ENCODE measurements at places on chromosomes 4 and X. TPM values are rescaled to one million over a fixed set of nuclear protein-coding genes. Genes with fewer than 3 reads are reported as not detected.

- peak overlapping the region; percentile 64 for H3K27ac ChIP-seq
- no peak for DNase-seq
- H3K36me3 ChIP-seq: no peaks in the 10 kb centered on the region
- no peaks in the 10 kb centered on the region for H3K27me3 ChIP-seq
These were observed 20.2 kb upstream of the CCKAR start for GRCh38 chr4:26510334-26510964.

DNA sequence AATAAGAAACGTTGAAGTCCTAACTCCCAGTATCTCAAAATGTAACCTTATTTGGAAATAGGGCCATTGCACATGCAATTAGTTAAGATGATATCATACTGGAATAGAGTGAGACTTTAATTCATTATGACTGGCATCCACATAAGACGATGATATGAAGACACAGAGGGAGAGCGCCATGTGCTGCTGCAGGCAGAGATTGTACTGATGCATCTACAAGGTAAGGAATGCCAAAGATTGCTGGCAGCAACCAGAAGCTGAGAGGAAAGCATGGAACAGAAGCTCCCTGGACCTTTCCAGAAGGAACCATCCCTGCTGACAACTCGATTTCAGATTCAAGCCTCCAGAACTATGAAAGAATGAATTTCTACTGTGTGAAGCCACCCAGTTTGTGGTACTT, 697.0 kb upstream of the INTU start:
- no peaks in the 10 kb centered on the region for H3K27me3 ChIP-seq
- H3K4me3 ChIP-seq: no peak overlapping the region
- H3K36me3 ChIP-seq: no peaks in the 10 kb centered on the region
- no peak overlapping the region for H3K27ac ChIP-seq
- DNase-seq: no peak

GRCh38 chrX:39950018-39950688, 147.6 kb downstream of the BCOR start:
- H3K4me3 ChIP-seq: no peak overlapping the region
- no peaks in the 10 kb centered on the region for H3K4me1 ChIP-seq
- DNase-seq: no peak
- H3K27me3 ChIP-seq: no peaks in the 10 kb centered on the region
- H3K27ac ChIP-seq: no peak overlapping the region
- no peaks in the 10 kb centered on the region for H3K36me3 ChIP-seq

Gene AKAP14
- total RNA-seq: not detected

- H3K36me3 ChIP-seq: no peaks in the 10 kb centered on the region
- no peak overlapping the region for H3K27ac ChIP-seq
- no peaks in the 10 kb centered on the region for H3K27me3 ChIP-seq
- no peak overlapping the region for H3K4me3 ChIP-seq
- DNase-seq: no peak
These were observed 85.7 kb upstream of the EXOC1L start for GRCh38 chr4:55733932-55734331.

Gene IL15
- 16.1 TPM for total RNA-seq

Gene ENAM
- total RNA-seq: not detected

DNA sequence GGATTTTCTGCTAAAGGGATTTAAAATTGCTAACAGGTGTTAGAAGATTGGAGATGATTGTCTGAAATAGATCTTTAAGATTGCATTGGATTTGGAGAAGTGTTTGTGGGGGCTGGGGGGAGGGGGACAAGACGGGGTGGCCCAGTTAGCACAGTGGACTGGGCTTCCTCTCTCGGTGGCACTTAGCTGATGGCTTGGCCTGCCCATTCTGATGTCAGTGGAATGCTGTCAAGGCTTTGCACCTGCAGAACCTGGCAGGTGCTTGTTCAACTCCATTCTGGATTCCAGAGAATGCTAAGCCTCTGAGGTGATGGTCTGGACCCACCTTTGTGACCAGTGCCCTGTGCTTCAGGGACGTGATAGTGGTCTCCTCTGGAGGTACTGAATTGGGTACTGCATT, 43.7 kb downstream of the ADD1 start:
- H3K36me3 ChIP-seq: peaks cover 30% of the 10 kb centered on the region
- no peak overlapping the region for H3K4me3 ChIP-seq
- no peak for DNase-seq
- H3K27ac ChIP-seq: no peak overlapping the region
- H3K27me3 ChIP-seq: no peaks in the 10 kb centered on the region
- no peaks in the 10 kb centered on the region for H3K4me1 ChIP-seq

GRCh38 chrX:7163146-7163677, 15.3 kb upstream of the PUDP start:
- H3K4me3 ChIP-seq: no peak overlapping the region
- no peaks in the 10 kb centered on the region for H3K36me3 ChIP-seq
- no peaks in the 10 kb centered on the region for H3K4me1 ChIP-seq
- no peaks in the 10 kb centered on the region for H3K27me3 ChIP-seq
- DNase-seq: no peak

- DNase-seq: no peak
- no peak overlapping the region for H3K27ac ChIP-seq
- no peaks in the 10 kb centered on the region for H3K36me3 ChIP-seq
- H3K4me3 ChIP-seq: no peak overlapping the region
- H3K27me3 ChIP-seq: no peaks in the 10 kb centered on the region
These were observed 183.8 kb upstream of the NUDT10 start for GRCh38 chrX:51148848-51149247.
